Midbrain (tissue), 1 donor: ENCODE measurements at places on chromosomes 11 and 22.
A peak's percentile ranks its signal among the peaks of the same experiment; 100 is the strongest.

DNA sequence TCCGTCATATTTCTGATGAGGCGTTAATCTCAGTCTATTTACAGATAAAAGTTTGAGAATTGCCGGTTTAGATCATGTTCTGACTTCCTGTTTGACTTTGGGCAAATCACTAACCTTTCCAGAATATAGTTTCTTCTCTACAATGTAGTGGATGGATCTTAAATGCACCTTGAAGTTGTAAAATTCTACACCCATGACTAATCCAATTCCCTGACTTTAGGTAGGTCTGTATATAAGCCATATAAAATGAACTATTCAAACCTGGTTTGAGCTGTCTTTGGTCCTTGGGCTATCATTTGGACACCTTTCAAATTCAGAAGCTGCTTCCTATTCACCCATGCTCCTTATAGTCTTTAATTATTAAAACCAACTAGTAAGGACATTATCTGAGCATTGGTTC lies 52.2 kb upstream of the BLID start:
- no peak for DNase-seq

GRCh38 chr22:40531951-40532900 lies 104.3 kb downstream of the MRTFA start:
- no peak for DNase-seq

DNA sequence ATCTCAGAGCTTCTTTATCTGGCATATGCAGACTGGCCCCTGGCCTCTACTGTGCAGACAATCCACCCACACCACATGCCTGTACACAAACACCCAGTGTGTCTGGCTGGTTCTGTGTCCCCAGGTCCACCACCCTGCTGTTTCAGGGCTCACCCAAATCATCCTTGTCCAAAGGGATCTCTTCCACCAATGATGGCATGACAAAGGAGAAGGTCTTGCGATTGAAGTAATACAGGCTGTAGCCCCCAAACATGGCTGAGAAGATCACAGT lies 1.7 kb downstream of the SLC37A4 start:
- DNase-seq = no peak

- DNase-seq = no peak
These were observed 20.9 kb upstream of the DRD2 start for GRCh38 chr11:113496026-113496651.

DNA sequence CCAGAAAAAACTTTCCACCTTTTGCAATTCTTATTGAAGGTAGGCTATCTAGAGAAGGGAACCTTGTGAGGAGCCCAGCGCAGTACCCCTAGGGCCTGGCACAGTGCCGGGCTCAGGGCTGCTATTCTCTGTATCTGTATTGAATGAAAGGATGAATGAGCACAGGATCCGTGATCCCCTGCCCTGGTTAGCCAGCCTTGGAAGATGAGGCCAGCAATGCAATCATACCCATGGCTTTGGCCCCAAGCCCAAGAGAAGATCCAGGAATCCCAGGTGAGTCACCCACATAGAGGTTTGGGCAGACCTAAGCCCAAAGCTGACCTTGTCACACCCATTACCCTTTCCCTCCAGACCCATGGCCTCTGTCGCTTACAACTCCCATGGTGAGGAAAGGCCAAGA lies 92.5 kb upstream of the CD82 start:
- DNase-seq = no peak

GRCh38 chr11:96752221-96752620 lies 362.4 kb downstream of the JRKL start:
- DNase-seq = no peak

DNA sequence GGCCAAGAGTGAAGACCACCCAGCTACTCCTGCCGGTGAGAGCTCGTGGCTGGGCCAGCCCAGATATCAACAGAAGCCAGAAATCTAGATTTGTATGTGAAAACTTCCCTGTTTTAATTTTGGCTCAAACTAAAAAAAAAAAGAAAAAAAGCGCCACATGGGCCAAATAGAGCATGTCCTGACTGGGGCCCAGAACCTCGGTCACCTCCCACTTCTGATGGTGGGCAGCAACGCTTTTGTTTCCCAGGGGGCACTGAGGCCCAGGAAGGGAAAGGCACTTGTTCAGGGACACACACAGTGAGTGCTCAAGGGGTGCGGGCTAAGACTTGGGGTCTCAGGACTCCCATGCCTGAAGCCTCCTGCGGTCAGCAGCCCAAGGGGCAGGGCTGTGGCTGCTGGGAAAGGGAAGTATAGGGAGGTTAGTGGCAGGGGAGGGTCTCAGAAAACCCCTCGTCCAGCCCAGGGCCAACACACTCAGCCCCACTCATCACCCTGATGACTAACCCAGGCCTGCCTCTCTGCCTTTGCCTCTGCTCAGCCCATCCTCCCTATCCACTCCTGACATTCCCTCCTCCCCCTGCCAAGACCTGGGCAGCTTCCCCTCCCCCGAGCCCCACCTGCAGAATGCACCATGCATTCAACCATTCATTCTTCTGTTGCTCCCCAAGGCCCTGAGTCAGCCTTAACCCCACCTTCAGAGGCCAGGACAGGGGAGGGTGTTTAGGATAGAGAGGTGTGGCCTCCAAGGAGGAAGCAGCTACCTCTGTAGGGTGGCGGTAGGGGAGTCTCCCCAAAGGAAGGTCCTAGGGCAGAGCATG lies 30.0 kb upstream of the TCF20 start:
- no peak for DNase-seq

DNA sequence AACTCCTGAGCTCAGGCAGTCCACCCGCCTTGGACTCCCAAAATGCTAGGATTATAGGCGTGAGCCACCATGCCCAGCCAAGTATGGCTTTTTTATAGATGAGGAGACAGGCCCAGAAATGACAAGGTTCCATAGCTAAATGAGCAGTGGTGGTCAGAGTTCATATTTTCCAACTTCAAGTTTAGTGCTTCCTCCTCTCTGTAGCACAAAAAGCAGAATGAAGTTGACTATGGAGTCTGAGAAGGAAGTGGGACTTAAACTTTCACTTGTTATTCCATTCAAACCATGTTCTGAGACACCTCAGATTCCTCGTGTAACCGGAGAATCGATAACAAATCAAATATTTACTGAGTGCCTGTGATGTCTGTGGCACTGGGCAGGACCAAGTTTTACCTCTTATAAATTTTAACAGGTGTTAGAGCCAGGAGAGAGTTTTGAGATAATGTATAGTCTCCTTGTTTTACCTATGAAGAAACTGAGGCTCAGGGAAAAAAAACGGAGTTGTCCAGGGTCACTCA lies 3.0 kb downstream of the LIMK2 start:
- DNase-seq = no peak

GRCh38 chr22:20956258-20957101 lies 10.6 kb upstream of the AIFM3 start:
- no peak for DNase-seq

DNA sequence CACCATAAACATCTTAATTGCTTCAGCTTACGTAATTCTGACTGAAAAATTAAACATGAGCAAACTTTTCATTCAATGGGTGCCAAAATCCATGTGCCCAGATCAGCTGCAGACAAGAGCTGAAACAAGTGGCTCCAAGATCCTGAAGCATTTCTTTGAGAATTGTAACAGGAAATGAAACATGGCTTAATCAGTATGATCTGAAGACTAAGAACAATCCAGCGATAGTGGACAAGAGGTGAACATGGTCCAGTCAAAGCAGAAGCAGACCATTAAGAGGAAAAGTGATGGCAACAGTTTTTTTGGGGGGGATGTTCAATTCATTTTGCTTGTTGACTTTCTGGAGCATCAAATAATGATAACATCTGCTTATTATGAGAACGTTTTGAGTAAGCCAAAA lies 1964.5 kb upstream of the RAG2 start:
- no peak for DNase-seq

DNA sequence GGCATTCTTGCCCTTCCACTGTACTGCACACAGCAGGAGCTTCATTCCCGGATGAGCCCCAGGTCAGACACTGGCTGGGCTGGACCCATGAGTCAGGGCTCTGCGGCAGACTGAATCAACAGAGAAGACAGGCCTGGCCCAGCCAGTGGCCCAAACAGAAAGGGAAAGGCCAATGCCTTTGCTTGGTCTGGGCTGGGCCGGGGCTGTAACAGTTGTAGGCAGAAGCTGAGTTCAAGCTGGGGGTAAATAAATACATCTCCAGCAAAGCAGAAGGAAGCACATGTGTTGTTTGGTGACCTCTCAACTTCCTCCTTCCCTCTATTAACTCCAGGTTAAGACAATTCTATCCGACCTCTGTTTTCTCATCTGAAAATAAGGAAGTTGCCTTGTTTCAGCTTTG lies 1.8 kb upstream of the SMIM35 start:
- peak; percentile 8 for DNase-seq

- no peak for DNase-seq
These were observed 740.9 kb downstream of the METTL15 start for GRCh38 chr11:28849053-28849452.

- DNase-seq = no peak
These were observed 32.9 kb downstream of the PISD start for GRCh38 chr22:31628969-31629708.

DNA sequence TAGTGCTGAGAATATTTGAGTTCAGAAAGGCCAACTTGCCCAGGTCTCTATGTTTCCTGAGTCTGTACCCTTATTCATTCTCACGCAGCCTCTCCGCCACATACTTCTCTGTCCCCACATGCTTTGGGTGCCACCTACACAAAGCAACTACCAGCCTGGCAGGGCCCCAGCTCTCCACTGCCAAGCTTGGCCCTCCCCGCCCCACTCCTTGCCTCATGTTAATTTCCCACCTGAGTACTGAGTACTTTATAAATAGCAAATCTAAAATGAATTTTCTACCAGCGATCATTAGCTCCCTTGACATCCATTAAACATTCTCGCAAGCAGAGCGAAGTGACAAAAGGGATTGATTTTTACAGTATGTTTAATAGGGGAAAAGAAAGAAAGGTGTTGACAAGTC lies 20.8 kb downstream of the NTM start:
- DNase-seq = no peak

GRCh38 chr11:19216021-19216420 lies 14.2 kb upstream of the CSRP3 start:
- DNase-seq = no peak

DNA sequence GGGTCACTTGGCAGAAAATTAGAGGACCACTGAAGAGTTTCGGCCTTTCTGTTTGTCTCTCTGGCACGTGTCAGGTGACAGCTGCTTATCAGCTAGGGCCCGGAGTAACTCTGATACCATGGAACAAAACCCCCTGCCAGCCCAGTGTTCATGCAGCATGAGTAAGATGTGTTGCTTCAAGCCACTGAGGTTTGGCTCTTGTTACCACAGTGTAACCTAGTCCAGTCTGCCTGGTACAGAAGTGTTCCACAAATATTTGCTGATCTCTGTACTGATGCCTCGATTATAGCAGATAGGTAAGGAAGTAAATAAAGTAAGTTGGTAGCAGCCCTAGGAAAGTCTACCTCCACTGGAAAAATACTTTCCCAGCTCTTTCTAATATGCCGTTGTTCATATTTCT lies 20.5 kb upstream of the ETS1 start:
- no peak for DNase-seq

- no peak for DNase-seq
These were observed 35.7 kb downstream of the LRRC32 start for GRCh38 chr11:76634886-76635285.

DNA sequence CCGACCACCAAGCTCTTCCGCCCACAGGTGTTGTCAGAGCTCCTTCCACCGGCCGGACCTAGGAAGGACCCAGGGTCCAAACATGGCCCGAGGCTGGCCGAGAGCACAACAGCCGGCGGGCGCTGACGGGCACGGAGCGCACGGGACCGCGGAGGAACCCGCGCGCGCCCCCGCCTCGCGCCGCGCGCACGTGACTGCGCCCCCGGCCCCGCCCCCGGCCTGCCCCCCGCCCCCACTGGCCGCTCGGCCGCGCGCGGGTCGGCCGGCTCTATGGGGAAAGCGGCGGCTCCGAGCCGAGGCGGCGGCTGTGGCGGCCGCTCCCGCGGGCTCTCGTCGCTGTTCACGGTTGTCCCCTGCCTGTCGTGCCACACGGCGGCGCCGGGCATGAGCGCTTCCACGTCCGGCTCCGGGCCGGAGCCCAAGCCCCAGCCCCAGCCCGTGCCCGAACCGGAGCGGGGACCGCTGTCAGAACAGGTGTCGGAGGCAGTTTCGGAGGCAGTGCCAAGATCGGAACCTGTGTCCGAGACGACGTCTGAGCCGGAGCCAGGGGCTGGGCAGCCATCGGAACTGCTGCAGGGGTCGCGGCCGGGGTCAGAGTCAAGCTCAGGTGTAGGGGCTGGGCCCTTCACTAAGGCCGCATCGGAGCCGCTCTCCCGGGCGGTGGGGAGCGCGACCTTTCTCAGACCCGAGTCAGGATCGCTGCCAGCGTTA lies at the start of gene OSBP2:
Gene OSBP2 (plus strand): TSS at position 235 of the 711 bp plus-strand sequence. CDS start 36 bp downstream, at position 271.
- peak; percentile 47 for DNase-seq

DNA sequence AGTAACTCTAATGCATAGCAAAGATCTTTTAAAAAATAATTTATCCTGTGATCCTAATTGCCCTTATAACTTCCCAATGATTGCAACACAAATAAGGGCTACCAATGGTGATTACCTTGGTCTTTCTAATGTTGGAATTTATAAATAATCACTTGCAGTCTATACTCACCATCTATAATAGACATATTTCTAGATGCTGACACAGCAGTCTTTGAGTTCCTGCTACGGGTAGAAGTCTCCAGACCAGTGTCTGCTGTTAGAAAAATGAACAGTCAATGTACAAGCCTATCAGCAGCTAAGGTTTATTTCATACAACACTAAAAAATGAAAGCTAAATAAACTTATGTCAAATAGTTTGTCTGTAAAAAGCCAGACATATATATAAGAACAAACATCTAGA lies 44.4 kb upstream of the GPR83 start:
- DNase-seq = no peak

- DNase-seq = no peak
These were observed 60.0 kb upstream of the MYEOV start for GRCh38 chr11:69233744-69234570.

GRCh38 chr11:17770048-17770652 lies 35.6 kb downstream of the KCNC1 start:
- no peak for DNase-seq

DNA sequence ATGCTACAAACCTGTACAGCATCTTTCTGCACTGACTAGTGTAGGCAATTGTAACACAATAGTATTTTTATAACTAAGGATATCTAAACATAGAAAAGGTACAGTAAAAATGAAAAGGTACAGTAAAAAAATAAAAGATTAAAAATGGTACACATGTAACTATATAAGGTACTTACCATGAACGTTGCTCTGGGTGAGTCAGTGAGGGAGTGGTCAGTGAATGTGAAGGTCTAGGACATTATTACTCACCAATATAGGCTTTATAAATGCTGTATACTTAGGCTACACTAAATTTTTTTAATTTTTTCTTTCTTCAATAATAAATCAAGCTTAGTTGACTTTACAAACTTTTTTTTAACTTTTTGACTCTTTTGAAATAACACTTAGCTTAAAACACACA lies 59.9 kb downstream of the EIF3M start:
- no peak for DNase-seq

- DNase-seq = no peak
These were observed 16.1 kb downstream of the RRAS2 start for GRCh38 chr11:14342906-14343305.

DNA sequence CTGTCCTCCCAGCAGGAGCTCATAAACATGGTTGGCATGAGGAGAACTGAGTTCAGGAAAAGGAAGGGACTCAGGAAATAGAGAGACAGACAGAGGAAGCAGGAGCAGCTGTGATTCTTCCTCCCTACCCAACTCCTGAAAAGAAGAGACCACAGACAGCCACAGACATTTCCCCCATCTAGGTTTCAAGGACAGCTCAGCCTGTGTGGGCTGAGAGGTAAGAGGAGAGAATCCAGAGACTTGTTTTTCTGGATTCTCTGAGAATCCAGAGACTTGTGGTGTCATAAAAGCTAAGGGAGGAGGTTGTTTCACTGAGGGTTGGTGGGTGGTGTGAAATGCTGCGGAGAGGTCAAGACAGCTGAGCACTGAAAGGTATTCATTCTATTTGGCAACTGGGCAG lies 19.0 kb upstream of the STK33 start:
- DNase-seq = no peak
